ENCODE measurements at places on chromosomes 3 and 15.

DNA sequence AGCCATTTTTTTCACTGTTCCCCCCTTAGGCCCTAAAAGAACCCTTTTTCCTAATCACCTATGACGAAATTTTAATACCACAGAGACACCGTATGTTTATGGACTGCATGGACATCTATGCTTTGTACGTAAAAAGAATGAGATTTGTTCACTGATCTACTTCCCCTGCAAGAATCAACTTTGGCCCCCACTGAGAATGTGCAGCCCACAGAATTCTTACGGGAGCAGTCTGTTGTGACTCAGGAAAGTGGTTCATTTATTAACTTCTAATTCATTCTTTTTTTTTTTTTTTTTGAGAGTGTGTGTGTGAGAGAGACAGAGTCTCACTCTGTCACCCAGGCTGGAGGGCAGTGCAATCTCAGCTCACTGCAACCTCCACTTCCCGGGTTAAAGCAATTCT is 17.6 kb downstream of the EIF4E3 start:
- DNase-seq = peak; percentile 80

DNA sequence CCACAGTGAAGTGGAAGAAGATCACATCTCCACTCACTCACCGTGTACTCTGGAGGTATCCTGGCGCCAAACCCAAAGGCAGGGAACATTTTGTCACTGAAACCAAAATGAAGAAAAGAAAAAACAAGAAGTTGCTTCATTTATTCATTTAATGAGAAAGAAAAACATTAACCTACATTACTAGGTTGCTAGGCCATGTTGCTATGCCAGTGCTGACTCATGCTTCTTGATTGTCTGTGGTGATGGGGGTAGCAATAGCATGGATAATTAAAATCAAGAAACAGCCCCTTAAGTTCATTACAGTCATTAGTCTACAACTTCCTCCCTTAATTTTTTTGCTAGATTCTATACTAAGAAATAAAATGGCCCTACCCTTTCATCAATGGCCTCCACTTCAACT is 52.7 kb upstream of the MRPL3 start:
- DNase-seq = no peak

DNA sequence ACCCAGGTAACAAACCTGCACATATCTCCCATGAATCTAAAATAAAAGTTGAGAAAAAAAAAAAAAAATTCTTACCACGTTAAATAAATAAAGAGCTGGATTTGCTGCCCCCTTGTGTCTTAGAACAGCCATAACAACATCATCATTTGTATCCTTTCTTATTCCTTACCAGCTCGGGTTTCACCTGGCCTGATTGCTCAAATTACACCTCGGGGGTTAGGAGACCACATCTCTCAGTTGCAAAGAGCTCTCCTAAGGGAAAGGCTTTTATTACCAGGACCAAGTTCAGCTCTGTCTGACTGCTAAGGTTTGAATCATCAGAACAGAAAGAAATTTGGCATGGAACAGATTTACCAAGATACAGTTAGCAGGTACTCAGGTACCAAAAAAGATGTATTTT is 25.8 kb upstream of the RPL39L start:
- DNase-seq = peak; percentile 35

- no peak for DNase-seq
Measured at GRCh38 chr15:33808720-33809457, 159.4 kb upstream of the CHRM5 start.

DNA sequence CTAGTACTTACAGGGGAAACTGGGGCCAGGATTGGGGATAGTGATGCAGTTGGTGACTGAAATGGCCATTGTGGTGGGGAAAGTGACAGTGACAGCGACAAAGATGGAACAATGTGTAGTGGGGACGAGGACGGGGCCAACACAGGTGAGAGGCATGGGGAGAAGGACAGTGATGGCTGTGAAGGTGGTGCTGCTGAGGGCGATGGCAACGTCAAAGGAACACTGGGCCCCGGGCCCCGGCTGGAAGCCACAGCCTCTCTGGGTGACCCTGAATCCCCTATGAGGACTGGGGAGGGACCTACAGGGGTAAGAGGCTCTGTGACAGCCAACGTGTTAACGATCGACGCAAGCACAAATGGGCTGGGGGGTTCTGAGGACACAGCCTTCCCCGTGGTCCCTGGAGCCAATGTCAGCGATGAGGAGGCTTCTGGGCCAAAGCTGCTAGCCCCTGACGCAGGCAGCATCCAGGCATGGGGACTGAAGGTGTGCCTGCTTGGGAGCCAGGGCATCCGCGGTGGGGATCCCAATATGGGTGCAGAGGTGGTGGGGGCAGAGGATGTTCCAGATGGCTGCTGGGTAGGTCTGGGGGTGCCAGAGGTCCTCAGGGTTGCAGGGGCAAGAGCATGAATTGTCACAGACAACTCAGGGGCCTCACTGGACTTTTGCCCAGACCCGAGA is 25.2 kb upstream of the GOLGA6C start:
- no peak for DNase-seq

GRCh38 chr15:101396484-101397261 is 92.8 kb downstream of the PCSK6 start:
- no peak for DNase-seq

DNA sequence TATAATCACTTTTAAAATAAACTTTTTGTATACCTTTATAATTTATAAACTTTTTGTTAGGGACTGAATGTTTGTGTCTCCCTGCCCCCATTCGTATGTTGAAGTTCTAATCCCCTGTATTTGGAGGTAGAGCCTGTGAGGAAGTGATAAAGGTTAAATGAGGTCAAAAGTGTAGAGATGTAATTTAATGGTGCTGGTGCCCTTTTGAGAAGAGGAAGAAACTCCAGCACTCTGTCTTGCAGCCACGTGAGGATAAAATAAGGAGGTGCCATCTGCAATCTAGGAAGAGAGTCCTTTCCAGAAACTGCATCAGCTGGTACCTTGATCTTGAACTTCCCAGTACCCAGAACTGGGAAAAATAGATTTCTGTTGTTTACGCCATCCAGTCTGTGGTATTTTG is 106.1 kb upstream of the RGMA start:
- DNase-seq = no peak

GRCh38 chr15:45780352-45780751 is 145.5 kb downstream of the SQOR start:
- DNase-seq = no peak

DNA sequence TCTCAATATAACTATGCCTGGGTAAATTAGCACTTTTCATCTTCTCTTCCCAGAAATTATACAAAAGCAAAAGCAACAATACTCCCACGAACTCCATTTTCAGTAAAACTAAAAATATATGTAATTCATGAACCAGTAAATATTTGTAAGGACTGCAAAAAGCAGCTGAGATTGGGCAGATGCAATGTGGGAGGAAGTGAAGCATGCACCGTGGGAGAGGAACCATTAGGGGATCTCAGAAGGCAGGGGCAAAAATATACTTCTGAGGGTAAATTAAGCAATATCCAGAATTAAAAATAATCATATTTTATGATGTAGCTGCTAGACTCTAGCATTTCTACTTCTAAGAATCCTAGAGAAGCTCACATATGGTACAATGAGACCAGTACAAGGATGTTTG is 20.2 kb downstream of the CFAP91 start:
- no peak for DNase-seq

DNA sequence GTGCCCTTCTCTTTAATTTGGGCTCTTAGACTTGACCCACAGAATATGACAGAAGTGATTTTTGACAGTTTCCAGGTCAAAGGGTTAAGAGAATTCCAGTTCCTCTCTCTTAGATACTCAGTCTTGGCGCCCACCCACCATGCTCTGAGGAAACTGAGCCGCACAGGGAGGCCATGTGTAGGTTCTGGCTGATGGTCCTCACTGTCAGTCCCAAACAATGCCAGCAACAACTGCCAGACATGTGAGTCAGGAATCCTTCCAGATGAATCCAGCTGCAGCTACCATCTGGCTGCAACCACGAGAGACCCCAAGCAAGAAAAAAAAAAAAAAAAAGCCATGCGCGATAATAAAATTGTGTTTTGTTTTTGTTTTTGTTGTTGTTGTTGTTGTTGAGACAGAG is 326.6 kb downstream of the MAGI1 start:
- DNase-seq = no peak

DNA sequence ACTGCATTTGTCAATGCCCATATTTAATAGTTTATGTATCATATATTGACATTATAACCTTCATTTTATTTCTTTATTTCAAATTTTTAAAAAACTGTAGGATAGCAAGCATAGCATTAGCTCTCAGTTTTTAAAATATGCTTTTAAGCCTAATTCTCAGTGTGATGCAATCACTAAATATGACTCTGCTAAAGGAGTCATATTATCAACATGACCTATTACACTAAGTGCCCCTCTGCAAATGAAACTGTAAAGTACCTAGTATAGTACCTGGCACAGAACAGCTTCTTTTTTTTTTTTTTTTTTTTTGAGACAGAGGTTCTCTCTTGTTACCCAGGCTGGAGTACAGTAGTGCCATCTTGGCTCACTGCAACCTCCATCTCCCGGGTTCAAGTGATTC is 179.4 kb upstream of the CGNL1 start:
- no peak for DNase-seq

- DNase-seq = no peak
Measured at GRCh38 chr15:48336940-48337339, 5.7 kb downstream of the DUT start.

DNA sequence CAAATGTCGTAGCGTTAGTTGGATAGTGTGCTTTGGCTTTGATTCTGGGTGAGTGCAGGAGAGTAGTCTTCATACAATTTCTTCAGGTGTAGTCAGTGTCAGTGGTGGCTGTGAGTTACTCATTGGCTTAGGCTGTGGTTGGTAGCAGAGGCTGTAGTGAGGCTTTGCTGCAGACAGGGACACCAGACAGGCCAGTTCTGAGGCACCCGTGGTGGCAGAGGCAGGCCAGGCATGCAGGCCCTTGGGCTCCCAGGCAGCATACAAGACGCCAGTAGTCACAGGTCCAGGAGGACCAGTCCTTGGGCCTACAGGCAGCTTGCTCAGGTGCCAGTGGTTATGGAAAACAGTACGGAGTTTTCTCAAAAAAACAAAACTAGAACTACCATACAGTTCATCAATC is 61.3 kb downstream of the DMXL2 start:
- no peak for DNase-seq

- DNase-seq = no peak
Measured at GRCh38 chr15:32690941-32691688, 26.7 kb upstream of the GREM1 start.

GRCh38 chr3:20141851-20142250 is 44.2 kb downstream of the SGO1 start:
- no peak for DNase-seq

- no peak for DNase-seq
Measured at GRCh38 chr3:156455839-156456238, 99.1 kb downstream of the SSR3 start.

- DNase-seq = no peak
Measured at GRCh38 chr15:27695726-27696125, 403.4 kb downstream of the OCA2 start.

DNA sequence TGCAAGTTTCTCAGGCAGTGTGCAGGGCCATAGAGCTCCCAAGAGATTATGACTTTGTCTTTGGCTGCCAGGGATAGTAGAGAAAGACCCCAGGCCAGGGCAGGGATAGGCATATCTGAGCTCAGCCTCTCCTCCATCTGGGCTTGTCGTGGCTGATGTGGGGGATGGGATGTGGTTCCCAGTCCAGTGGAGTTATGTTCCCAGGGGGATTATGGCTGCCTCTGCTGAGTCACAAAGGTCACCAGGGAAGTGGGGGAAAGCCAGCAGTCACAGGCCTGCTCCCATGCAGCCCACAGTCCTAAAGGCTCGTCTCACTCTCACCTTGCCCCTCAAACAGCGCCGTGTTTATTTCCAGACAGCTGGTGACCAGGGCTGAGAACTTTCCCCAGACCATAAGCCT is 354.9 kb downstream of the SI start:
- no peak for DNase-seq

GRCh38 chr3:124223853-124224252 is 231.9 kb upstream of the ROPN1 start:
- DNase-seq = no peak

DNA sequence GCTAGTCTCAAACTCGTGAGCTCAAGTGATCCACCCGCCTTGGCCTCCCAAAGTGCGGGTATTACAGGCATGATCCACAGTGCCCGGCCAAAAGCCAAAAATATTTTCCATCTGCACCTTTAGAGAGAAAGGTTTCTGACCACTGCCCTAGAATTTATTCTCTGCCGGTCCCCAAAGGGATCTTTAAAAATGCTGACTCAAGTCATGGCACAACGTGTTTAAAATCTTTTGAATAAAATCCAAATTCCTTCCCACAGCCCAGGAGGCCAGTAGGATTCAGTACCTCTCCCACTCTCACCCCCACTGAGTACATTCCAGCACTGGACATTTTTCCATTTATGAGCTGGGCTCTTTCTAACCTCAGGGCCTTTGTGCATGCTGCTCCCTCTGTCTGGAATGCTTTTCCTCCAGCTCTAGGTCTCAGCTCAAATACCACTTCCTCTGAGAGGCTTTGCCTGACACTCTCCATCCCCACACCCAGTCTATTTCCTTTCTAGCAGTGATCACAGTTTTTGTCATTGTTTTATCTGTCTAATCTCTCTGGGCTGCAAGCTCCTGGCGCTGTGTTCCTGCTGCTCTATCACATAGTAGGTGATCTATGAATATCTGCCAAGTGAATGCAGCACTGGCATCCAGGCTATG is 502.9 kb downstream of the SHQ1 start:
- DNase-seq = no peak

DNA sequence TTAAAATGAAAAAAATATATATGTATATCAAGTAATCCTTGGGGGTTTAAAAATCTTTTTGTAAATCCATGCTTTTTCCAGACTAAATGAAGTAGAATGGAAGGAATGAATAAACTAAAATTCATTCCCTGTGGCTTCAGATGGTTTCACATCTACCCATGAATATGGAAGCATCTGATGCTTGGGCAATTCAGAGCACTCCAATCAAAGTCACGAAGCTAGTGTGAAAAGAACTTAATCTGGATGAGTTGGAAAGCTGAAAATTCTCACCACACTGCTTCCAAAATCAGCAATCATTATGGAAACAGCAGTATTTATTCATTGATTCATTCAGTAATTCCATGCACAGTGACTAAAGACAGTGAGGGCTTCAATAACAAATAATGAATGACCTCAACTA is 55.2 kb downstream of the SUMF1 start:
- no peak for DNase-seq

DNA sequence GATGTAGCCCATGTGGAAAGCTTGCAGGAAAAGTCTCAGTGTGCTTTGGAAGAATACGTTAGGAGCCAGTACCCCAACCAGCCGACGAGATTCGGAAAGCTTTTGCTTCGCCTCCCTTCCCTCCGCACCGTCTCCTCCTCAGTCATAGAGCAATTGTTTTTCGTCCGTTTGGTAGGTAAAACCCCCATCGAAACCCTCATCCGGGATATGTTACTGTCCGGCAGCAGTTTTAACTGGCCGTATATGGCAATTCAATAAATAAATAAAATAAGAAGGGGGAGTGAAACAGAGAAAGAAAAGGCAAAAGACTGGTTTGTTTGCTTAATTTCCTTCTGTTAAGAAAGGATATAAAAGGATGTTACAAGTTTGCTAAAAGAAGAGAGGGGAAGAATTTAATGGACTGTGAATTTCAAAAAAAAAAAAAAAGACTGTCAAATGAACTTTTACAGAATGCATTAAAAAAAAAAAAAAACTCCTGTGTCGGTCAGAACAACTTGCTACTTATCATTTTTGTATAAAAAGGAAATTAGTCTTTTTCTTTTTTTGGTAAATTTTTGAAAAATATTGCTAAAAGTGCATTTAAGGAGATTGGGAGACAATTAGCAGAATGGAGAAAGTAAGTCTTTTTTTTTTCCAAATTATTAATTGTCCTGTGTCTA is 7.0 kb downstream of the NR2F2 start:
- no peak for DNase-seq

All from RCC 7860 (cell line).